NCI-H510A (cell line): ENCODE measurements at places on chromosomes 13 and 19.
A peak's percentile ranks its signal among the peaks of the same experiment; 100 is the strongest.

DNA sequence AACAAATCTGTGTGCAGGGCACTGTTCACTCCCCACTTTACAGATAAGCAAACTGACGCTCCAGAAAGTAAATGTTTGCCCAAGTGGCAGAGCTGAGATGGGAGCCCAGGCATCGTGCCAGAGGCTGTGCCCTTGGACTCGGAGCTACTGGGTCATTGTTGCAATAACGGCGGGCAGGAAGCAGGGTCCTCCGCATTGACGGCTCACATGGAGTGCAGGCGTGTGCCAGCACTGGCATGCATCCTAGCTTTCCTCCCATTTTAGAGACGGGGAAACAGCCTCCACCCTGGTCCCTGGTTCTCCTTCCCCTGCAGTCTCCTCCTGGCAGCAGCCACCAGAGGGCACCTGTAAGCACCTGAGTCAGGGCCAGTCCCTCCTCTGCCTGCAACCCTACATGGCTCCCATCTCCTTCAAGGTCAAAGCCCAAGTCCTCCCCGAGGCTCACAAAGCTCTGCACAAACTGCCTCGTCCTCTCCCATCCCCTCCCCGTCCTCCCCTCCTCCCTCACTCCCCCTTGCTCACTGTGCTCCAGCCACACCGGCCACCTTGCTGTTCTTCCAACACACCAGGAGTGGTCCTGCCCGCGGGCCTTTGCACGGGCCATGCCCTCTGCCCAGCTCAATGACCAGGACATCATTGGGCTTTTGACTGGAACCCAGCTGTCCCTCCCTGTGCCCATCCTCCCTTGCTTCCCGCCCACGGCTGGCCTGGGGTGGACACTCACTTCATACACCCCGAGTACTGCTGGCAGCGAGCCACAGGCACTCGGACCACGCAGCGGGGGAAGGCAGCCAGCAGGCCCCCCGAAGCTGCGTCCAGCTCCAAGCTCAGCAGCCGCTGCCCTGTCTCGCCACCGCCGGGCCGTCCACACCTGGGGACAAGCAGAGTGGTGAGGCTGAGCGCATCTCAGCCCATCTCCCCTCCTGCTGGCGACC lies 7.7 kb upstream of the LRG1 start:
- no peak for DNase-seq

DNA sequence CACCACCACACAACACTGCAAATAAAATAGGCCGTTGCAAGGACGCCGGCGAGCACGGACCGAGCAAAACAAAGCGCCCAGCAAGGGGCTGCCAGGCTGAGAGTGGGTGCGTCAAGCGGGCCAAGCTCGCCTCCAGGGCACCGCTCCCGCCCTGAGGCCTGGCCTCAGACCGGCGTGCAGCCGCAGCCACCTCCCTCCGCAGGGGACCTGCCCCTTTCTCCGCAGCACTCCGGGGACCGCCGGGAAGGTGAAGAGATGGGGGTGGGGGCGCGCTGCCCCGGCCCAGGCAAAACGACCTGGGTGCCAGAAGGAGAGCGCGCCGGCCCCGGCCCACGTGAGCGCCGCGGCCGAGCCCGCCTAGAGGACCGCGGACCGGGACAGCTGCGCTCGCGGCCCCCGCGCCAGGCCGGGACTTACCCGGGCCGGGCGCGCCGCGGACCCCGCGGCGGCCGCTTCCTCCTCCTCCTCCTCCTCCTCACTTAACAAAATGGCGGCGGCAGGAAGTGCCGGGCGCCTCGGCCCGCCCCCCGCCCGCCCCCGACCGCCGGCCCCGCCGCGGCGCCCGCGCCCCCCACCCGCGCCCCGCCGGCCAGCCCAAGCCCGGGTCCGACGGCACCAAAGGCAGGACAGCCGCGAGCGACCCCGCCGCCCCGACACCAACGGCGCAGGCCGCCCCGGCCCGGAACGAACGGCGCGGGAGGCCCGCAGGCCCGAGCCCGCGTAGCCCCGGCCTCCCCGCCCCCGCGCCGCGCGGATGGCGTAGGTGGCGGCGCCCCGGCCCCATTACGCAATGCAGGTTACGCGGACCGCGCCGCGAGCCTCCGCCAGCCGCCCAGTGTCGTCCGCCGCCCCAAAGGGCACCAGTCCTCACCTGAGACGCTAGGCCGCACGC lies 674 bp downstream of the BRD4 start:
- DNase-seq, result no peak

DNA sequence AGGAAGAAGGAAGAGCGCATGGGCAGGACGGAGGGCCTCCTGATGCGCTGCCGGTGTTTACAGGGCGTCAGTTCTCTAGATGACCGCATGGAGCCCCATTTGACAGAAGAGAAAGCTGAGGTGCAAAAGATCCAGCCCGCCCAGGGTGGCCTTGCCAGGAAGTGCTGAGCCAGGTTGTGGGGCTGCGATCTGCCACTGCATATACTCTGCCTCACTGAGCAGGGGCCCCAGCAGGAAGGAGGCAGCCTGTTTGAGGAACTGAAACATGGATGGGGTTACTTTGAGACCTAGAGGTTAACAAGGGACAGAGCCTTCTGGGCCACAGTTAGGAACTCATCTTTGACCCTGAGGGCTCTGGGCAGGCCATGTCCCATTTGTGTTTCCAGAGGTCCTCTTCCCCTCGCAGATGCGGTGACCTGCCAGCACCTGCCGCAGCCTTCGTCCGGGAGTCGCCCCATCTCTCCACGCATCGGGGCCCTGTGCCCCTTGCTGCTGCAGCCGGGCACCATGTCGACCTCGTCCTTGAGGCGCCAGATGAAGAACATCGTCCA lies 3.2 kb downstream of the EPN1 start:
- no peak for DNase-seq

DNA sequence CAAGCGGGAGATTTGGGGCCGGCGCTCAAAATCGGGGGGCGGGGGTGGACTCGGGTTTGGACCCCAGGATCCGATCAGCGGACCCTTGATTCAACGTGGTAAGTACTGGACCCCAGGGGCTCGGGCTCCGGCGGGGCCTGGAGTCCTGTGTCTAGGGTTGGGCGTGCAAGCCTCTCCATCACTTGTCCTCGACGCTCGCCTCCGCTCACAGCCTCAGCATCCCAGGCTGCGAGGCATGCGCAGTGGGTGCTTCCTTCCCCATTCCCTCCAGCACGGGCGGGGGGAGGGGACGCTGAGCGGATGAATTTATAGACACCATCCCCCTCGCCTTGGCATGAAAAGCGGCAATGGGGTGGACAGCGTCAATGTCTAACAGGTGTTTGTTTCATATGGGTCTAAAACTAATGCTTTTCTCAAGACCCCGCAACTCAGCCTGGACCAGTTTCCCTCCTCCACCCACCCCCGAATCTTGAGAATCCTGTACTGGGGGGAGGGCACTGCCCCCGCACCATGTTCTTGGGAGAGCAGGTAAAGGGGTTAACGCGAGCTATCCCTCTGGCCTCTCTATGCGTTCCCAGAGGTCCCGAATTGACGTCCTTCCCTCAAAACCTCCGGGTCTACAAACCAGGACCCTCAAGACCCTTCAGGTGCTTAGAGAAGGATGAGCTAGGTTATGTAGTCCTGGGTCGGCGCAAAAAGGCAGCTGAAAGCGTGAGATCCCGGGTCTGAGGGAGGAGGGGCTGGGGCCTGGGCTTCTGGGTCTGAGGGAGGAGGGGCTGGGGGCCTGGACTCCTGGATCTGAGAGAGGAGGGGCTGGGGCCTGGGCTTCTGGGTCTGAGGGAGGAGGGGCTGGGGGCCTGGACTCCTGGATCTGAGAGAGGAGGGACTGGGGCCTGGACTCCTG lies 579 bp downstream of the CPT1C start:
- peak; percentile 91 for DNase-seq

GRCh38 chr13:113327766-113328471 lies 30.9 kb downstream of the LAMP1 start:
- DNase-seq, result no peak

- no peak for DNase-seq
These were observed 9.0 kb upstream of the USP29 start for GRCh38 chr19:57110592-57111328.

DNA sequence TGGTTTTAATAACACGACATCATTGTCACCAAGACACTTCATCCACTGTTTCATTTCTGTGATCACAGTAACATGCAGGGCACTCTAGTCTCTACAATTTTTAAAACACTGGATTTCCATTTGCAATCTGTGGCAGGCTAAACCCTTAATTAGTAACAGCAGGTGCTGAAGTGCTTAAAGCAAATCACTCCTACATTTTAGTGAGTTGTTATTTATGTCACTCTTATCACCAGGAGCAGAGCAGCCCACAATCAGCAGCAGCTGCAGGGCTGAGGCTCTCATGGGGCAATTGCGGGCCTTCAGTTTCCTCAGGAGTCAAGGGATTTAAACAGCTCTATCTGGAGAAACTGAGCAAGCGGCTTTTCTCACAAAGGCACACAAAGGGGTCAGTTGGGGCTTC lies 1.6 kb downstream of the SOHLH2 start:
- DNase-seq, result no peak

DNA sequence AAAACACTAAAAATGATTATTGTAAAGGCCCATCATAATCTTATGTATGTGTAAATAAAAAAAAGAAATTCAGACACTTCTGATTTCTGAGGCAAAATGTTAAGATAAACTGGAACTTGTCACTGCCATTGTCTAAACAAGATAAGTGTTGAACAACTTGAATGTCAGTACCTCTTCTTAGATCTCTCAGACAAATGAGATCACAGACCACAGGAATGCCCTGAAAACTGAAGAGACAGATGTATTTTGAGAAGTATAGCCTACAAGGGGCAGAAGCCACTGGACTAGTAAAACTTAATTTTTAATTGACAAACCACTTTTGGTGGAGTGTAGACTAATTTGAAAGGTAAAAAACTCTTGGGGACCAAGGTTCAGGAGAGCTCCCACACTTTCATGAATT lies 375.5 kb upstream of the SLITRK5 start:
- DNase-seq, result no peak

DNA sequence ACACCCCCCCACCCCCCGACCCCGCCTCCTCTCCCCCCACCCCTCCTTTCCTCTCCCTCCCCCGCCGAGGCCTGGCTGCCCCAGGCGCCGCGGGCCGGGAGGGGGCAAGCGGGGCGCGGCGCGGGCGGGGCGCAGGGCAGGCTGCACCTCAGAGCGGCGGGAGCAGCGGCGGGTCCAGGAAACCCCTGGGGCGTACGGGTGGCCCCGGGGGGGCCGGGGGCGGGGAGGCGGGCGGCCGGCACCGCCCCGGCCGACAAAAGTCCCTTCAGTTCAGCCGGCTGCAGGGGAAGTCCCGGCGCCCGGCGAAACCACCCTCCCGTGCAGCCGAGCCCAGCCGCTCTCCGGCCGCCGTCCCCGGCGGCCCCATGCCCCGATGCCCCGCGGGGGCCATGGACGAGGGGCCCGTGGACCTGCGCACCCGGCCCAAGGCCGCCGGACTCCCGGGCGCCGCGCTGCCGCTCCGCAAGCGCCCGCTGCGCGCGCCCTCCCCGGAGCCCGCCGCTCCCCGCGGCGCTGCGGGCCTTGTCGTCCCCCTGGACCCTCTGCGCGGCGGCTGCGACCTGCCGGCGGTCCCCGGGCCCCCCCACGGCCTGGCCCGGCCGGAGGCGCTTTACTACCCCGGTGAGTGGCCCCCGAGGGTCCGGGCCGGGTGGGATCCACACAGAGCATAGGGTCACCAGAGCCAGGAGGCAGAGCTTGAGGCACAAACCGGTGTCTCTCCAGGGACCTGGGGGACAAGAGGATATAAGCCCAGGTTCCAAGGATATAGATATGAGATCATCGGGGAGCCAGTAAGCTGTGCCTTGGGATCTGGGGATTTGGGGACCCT lies at the start of gene BCL3:
TSS of gene BCL3 (plus strand) at position 283 of the 829 bp plus-strand sequence. CDS start at position 366, 83 bp downstream.
- no peak for DNase-seq

DNA sequence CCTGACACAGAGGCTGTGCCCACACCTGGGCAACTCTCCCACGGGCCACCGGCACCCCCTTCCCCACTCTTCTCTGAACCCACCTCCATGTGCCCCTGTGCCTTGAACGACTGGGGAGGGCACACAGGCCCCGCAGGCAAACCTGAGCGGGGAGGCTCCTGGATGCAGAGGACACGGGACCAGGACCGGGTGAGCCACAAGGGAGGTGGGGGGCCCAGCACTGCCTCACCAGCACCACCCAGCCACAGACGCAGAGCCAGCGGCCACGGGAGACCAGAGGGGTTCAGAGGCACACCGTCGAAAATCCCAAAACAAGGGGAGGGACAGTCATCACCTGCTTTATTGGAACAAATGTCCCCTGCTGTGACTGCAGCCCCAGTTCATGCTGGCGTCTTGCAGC lies 49.4 kb downstream of the STK24 start:
- DNase-seq, result no peak

GRCh38 chr19:56312342-56312741 lies 2.3 kb downstream of the ZSCAN5A start:
- no peak for DNase-seq

DNA sequence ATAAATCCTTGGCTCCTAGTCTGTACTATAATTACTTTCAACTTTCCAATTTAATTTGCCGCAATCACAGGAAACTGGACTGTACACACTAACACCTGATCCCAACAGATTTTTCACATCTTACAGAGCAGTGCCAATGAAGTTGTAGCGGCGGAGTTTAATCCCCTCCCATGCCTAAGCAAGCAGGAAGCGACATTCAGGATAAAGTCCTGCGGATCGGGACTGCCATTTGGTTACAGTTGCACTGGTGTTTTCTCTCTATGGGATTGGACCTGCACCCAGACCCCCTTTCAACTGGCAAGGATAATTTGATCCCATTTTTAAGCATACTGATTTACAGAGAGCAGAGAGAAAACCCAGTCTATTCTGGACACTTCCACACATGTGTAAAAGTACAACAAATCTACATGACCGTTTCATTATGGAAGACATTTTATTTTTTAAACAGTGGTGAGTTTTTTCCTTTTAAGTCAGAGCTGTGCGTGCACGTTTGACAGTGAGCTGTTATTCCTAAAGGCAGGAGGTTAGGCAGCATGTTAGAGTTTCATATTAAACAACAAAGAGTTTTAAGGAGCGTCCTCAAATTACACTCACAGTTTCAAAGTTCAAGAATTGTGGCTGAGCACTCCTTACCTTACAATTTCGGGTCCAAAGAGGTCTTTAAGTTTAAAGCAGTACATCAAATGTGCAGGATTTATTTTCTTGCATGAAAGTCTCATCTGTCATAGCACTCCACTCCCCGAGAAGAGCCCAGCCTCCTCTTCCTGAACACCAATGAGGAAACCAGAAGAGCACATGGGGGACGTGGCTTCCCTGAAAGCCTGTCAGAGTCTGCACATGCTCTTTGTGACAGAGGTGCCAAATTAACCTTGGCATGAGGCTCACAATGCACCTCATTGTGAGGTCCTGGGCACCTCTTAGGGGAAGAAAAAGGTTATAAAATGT lies 141.6 kb upstream of the RFC3 start:
- peak; percentile 4 for DNase-seq

DNA sequence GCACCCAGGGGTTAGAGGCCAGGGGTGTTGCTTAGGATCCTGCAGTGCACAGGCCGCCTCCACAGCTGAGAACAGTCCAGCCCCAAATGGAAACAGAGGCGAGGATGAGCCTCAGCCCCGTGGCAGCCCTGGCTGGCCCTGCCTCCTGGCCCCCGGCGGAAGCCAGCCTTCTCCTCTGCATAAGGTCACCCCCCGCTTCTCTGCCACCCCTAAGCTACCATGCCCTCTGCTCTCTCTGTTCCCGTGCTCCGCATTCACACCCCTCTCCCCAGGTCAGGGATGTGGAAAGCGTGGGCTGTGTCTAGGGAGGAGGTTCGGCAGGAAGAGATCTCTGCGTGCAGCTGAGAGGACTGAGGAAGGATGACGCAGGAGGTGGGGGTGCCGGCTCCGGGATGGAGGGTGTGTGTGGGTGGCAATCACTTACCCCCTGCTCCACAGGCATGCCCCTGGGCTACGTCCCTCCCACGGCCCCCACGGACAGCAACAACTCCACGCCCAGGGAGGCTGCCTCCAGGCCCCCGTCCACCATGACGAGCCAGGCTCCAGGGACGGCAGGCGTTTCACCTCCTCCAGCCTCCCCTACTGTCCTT lies 6.0 kb downstream of the SSC5D start:
- DNase-seq, result no peak

GRCh38 chr19:29674374-29675119 lies 9.3 kb downstream of the PLEKHF1 start:
- no peak for DNase-seq
